ENCODE measurements at places on chromosomes 6 and 20.

DNA sequence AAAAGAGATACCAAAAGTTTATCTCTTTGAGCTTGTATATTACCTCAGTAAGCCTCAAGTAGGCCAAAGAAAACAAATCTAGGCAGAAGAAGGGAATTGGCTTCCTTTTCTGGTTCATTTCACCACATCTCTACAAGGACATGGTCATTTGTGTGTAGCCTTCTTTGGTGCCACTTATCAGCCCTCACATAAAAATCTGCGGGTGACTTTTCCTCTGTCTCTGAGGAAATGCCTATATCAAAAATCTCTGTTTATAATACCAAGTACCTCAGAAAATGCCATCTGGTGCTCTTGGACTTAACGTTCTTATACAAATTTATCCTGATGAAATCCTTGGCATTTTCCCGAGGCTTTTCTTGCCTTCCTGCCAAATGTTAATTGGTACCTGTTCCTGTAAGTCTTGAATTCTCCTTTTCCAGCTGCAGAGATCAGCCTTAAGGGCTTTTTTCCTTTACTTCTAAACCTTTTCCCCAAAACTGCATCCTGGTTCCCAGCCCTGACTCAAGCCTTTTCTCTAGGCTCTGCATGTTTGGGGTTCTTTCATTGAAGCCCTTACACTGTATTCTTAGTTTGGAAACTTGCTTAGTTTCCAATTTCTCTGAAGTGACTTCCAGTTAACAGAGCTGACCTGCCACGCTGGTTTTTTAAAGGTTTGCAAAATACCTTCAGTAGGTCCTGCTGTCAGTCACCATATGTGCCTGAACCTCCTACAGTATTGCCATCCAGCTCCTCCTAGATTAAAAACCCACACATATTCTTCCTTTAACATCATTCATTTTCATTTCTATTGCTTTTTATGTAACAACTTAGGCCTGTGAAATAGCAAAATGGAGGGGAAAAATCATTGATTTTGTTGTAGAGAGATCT lies 191.2 kb upstream of the PREP start:
- H3K27ac ChIP-seq, result no peak overlapping the region
- no peak for DNase-seq
- H3K4me3 ChIP-seq, result no peak overlapping the region

- no peak overlapping the region for H3K27ac ChIP-seq
- no peak overlapping the region for H3K4me3 ChIP-seq
- H3K4me1 ChIP-seq, result no peaks in the 10 kb centered on the region
- DNase-seq, result no peak
- H3K36me3 ChIP-seq, result no peaks in the 10 kb centered on the region
Observed at GRCh38 chr6:20691185-20691584, 156.9 kb downstream of the CDKAL1 start.

GRCh38 chr6:15793288-15793687 lies 130.5 kb upstream of the DTNBP1 start:
- H3K4me1 ChIP-seq, result no peaks in the 10 kb centered on the region
- no peak overlapping the region for H3K27ac ChIP-seq
- H3K27me3 ChIP-seq, result no peaks in the 10 kb centered on the region
- no peaks in the 10 kb centered on the region for H3K36me3 ChIP-seq

DNA sequence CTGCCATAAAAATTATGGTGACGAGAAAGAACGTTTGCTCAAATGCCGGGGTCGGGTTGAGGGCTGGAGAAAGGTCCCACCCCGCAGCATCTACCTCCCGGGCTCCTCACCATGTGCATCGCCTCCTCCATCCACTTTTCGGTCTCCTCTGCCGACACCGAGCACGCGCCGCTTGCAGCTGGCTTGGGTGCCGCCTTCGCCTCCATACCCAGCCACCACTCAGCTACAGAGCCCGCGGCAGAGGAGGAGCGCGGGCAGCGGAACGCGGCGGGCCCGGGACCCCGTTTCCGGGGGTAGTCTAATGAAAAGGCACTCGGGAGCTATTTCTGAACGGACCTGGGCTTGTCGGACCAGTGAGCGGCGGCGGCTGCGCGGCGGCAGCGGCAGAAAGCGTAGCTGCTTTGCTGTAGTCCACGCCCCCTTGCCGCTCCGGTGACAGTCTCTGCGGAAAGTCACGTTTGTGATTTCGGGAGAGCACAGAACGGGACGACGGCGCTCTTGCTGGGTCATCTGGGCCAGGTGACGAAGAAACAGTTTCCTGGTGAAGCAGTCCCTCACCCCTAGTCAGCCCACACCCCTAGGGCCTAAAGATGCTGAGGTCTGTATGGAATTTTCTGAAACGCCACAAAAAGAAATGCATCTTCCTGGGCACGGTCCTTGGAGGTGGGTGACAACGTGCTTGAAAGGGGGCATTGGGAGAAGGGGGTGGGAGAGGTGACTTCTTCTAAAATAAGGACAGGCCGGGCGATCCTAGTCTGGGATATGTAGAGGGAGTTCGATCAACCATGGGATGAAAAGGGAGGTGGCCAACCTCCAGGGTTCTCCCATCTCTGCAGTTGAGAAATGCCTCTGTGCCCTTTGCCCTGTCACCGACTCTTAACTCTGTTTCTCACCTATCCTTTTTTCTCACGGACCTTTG lies at the start of the genes ADAT2 and PEX3:
TSS of gene ADAT2 (minus strand) at position 243 of the 919 bp plus-strand sequence. CDS start at position 206, 37 bp downstream.
TSS of gene PEX3 (plus strand) at position 353 of the 919 bp plus-strand sequence. CDS start at position 591, 238 bp downstream.
- H3K4me3 ChIP-seq, result peak within 1 kb of the TSS; percentile 64
- peak within 1 kb of the TSS; percentile 80 for H3K27ac ChIP-seq

GRCh38 chr6:6840831-6841291 lies 252.3 kb downstream of the LY86 start:
- DNase-seq, result no peak
- no peaks in the 10 kb centered on the region for H3K36me3 ChIP-seq
- H3K27ac ChIP-seq, result no peak overlapping the region
- H3K27me3 ChIP-seq, result no peaks in the 10 kb centered on the region

- H3K4me1 ChIP-seq, result peaks cover 3% of the 10 kb centered on the region
- no peaks in the 10 kb centered on the region for H3K27me3 ChIP-seq
- no peaks in the 10 kb centered on the region for H3K36me3 ChIP-seq
- no peak overlapping the region for H3K4me3 ChIP-seq
- no peak overlapping the region for H3K27ac ChIP-seq
Observed at GRCh38 chr6:117505311-117505710, 22.8 kb downstream of the DCBLD1 start.

DNA sequence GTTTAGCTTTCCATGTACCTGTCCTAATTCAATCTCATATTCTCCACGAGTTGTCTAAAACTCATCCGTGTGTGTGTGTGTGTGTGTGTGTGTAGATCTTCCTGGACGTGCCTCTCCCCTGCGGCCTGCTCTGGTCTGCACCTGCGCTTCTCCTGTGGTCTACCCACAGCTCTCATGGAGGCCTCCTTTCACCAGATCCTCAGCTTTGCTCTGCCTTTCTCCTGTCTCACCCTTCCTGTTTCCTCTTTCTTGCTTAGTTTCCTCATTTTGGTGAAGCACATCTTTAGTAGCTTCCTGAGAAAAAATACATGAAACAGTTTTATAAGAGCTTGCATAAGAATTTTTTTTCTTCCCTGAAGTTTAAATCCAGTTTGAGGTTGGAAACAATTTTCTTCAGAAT lies 18.1 kb downstream of the SLX4IP start:
- no peak overlapping the region for H3K27ac ChIP-seq
- H3K4me1 ChIP-seq, result no peaks in the 10 kb centered on the region
- no peak overlapping the region for H3K4me3 ChIP-seq
- H3K36me3 ChIP-seq, result no peaks in the 10 kb centered on the region
- no peak for DNase-seq

DNA sequence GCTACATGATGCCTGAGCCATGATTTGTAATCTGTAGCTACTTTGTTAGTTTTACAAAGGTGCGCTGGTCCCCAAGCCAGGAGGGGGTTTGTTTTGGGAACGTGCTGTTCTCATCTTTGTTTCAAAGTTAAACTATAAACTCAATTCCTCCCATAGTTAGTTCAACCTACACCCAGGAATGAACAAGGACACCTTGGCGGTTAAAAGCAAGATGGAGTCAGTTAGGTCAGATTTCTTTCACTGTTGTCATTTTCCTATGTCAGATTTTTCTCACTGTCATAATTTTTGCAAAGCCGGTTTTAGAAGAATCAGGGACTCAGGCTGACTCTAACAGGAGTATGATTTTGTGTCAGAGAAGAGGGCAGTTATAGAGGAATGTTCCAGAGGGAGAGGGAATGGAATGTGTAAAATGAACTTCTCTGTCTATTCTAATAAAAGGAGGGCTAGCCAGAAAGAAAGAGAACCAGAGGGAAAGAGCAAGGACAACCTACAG lies 2.3 kb upstream of the GMPR start:
- DNase-seq, result no peak
- peaks cover 12% of the 10 kb centered on the region for H3K4me1 ChIP-seq
- H3K4me3 ChIP-seq, result peak overlapping the region; percentile 10
- H3K27ac ChIP-seq, result no peak overlapping the region

DNA sequence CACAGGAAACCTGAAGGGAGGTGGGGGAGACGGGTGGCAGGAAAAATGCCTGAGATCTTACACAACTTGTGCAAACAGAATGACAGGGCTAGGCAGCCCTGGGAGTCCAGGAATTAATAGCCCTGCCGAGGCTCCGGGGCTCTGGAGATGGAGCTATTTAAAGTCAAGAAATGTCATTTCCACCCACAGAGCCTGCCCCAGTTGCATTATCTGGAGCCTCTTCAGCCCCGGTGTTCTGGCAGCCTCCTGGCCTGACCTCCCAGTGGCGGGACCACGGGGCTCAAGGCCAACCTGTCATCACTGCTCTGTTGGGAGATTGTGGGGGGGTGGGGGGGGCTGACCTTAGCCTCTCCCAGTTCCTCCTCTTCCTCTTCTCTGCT lies 28.5 kb upstream of the SCUBE3 start:
- no peak overlapping the region for H3K27ac ChIP-seq
- no peaks in the 10 kb centered on the region for H3K36me3 ChIP-seq
- no peak for DNase-seq

DNA sequence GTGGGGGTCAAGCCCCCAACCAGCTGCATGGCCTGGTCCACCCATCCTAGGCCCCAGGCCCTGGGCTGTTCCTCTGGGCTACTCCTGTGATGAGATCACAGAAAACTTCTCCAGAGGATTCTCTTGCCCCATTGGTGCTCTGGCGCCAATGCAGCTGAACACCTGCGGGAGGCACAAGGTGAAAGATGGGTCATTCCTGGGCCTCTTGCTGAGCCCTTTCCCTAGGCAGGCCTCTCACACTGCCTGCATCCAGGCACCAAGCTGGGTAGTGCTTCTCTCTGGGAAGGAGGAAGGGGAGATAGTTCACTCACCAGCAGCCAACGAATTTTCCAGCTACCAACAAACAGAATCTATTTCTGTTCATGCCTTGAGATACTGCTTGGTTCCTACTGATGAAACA lies 142.1 kb downstream of the PXDC1 start:
- no peak for DNase-seq
- H3K27me3 ChIP-seq, result no peaks in the 10 kb centered on the region
- no peaks in the 10 kb centered on the region for H3K4me1 ChIP-seq
- H3K27ac ChIP-seq, result no peak overlapping the region
- no peaks in the 10 kb centered on the region for H3K36me3 ChIP-seq

DNA sequence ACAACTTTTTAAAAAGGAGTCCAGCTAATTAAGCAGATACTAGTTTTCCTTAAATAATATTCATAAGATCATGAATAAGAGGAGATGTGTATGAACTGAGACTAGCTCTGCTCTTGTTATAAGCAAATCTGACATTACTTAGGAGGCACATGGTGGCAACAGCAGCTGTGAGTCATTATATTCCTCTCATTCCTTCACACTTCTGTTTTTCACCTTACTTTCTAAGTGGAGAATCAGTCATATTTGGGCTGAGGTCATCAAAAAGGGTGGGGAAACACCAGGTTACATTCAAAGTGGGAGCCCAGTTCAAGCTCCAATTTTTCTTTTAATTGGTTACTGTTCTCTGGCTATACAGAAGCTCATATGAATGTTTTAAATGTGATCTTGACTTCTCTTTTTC lies 6.0 kb upstream of the RIPPLY2 start:
- no peaks in the 10 kb centered on the region for H3K36me3 ChIP-seq
- peaks cover 15% of the 10 kb centered on the region for H3K27me3 ChIP-seq
- no peak for DNase-seq
- no peak overlapping the region for H3K4me3 ChIP-seq

DNA sequence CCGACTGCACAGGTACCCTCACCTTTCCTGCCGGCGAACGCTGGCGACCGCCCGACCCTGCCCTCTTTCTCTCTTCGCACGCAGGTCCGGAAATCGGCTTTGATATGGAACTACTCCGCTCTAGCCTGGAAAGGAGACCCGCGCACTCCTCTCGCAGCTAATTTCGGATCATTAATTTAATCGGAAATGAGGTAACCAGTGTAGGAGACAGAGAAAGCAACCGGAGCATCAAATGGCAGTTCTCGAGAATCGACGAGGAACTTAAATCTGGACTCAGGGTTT lies 949 bp upstream of the ATXN1 start:
- no peak for DNase-seq
- no peaks in the 10 kb centered on the region for H3K36me3 ChIP-seq
- peak overlapping the region; percentile 96 for H3K27ac ChIP-seq
- H3K27me3 ChIP-seq, result no peaks in the 10 kb centered on the region

DNA sequence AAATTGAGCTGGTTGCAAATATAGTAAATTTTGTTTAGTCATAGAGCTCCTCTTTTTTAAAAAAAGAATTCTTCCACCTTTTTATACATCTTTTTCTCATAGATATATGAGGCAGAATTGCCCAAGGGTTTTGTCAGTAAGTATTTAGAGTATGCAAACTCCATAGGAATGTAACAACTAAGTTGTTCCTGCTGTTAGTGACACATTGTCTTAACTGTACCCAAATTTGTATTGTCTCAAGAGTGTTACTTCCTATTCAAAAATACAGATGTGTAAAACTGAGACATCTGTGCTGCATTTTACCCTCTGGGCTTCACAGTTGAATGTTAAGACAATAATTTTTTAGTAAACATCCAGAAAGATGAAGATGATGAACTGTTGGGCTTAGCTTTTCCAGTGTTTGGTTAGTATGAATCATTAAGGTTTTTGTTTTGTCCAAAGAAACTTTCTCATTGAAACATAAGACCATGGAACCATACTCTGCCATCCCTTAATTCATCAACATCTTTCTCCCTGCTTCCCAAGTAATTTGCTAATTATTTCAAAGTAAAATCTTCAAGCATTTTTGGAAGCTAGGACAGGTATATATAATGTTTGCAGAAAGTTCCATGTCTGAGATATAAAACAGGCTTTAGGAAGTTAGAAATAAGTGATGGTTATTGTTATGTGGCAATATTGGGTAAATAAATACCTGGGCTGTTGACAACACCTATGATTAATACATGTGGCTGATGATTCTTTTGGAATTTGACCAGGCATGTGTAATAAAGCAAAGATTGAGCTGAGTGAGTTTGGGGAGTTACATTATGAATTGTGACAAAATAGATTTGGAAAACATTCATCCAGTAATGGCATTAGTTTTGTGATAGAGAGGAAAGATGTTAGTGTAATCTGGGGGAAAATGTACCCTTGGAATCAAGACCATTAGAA lies 11.2 kb downstream of the OGFRL1 start:
- no peaks in the 10 kb centered on the region for H3K27me3 ChIP-seq
- no peak for DNase-seq
- H3K4me1 ChIP-seq, result no peaks in the 10 kb centered on the region
- no peak overlapping the region for H3K4me3 ChIP-seq
- no peaks in the 10 kb centered on the region for H3K36me3 ChIP-seq
